NCI-H187 treated with DMSO at 0.1 percent for 48 hours (cell line): ENCODE measurements at places on chromosomes 2 and 18.

- DNase-seq, result no peak
These were observed 186.6 kb downstream of the NEDD4L start for GRCh38 chr18:58230438-58231179.

DNA sequence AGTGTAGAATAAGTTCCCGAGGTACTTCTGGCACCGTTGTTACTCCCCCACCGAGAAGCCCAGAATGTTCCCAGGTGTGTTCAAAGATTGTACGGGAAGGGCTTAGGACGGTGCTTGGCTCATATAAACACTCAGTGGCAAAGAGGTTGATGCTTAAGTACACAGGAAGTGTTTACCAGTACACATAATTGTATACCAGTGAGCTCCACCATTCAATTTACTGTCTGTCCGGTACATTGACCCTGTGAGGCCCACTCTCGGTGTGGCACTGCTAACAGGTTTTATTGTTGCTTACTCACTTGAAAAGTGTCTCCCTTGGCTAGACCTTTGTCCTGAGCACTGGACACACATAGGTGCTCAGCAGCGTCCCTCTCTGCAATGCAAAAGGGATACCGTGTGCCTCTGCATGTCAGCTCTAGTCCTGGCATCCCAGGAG lies 191.0 kb downstream of the NEDD4L start:
- no peak for DNase-seq

- DNase-seq, result no peak
These were observed 430.2 kb downstream of the MEIS1 start for GRCh38 chr2:66865161-66865560.

DNA sequence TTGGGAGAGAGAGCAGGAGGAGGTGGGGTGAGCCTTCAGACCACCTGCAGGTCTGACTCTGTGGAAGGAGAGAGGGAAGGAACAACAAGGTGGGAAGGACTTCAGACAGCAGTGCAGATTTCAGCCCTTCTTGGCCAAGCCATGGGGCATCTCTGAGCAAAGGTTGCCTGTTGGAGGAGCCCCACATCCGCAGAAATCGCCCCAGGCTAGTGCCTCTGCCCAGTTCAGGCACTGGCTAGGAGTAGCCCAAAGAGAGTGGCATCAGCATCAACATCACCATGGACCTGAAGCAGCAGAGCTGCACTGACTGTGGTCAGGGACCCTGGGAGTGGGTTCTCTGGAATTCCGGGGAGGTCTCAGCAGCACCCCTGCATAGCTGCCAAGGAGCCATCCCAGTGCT lies 10.2 kb downstream of the GPR55 start:
- no peak for DNase-seq

DNA sequence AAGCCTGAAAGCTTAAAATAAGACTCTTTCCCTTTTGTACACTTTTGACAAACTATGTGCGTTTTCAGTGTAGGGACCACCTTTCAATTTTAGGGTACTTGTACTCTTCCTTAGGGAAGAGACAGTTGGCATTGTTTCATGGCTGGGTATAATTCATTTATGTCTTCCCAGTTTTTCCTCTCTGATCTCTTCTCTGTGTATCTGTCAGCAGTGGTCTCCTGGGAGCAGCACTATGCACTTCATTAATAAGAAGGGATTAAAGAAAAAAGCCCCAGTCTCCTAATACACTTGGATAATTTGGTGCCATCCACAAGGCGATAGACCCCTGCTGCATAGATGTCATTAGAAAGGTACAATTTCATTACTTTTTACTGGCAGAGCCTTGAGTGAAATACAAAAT lies 12.1 kb downstream of the AQP4 start:
- DNase-seq, result no peak

- DNase-seq, result no peak
These were observed 234.7 kb downstream of the ZNF407 start for GRCh38 chr18:74832381-74832780.

GRCh38 chr18:2913398-2914005 lies 66.7 kb downstream of the EMILIN2 start:
- no peak for DNase-seq

DNA sequence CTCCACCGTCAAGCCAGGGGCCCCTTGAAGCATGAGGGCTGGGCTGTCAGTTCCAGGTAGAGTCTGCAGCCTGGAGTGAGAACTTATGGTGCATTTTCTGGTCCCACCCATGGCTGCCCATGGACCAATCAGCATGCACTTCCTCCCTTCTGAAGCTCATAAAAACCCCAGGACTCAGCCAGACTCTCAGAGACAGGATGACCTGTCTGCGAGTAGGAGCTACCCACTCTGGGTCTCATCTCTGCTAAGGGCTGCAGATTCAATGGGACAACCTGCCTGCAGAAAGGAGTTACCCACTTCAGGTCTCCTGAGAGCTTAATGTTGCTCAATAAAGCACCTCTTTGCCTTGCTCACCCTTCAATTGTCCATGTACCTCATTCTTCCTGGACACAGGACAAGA lies 9.4 kb upstream of the DUSP19 start:
- DNase-seq, result no peak

DNA sequence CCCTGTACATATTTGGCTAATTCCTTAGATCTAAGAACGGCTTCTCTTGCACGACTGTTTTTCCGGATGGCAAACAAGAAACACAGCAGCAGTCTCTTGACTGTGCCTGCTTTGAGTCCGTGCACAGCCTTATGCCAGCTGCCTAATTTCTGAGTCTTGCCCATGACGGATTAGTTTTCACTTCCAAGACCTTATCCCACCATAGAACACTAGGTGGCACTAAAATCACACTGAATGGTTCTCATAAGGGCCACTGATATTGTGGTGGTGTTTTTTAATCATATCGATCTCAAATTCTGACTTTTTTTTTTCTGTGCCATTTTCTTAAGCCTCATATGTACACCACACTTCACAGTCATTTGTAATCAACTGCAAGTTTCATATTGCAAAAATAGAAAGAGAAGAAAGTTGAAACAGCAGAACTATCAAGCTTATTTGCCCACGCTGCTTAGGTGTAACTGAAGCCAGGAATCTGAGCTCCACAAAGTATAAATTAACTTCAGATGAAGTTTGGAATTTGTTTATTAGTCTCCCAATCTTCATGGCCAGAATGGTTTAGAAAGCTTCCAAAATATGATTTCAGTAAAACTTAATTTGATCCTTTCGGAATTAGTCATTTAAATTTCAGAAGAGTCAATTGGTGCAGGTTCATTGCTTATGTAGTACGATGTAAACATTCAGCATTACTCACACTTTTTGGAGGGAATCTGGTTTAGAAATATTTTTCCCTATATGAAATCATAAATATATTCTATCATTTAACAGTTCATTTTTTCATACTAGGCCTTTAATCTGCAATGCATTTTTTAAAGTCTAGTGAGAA lies 45.5 kb upstream of the SCN7A start:
- DNase-seq, result no peak

DNA sequence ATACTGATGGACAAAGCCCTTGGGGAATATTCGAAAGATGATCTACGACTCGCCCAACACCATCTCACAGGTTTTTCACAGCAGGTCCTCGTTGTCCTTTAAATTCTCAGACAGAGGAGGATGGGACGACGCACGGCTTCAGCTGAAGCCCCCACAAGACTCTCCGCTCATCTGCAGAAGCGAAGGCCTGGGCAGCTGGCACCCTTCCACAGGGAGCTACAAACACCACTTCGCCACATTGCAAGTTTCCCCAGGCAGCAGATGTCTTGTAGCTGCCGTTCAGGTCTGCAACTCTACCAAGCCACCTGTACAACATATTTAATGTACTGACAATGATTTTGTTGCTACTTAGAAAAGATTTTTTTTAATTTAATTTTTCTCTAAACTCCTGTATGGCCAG lies 642.9 kb downstream of the ZEB2 start:
- DNase-seq, result no peak

- DNase-seq, result no peak
These were observed 263.4 kb downstream of the ASXL3 start for GRCh38 chr18:33841221-33841967.

DNA sequence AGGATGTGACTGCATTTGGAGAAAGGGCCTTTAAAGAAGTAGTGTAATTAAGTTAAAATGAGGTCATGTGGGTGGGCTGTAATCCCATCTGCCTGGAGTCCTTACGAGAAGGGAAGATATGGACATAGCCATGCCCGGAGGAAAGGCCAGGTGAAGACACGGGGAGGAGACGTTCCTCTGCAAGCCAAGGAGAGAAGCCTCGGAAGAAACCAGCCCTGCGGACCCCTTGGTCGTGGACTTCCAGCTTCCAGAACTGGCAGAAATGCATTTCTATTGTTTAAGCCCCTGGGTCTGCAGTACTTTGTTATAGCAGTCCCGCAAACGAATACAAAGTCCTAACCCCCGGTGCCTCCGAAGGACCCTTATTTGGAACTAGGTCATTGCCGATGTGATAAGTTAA lies 87.6 kb upstream of the TAF1B start:
- no peak for DNase-seq

- no peak for DNase-seq
These were observed 275.9 kb downstream of the DCC start for GRCh38 chr18:52615943-52616342.
